ENCODE measurements at places on chromosomes 3 and 15.

- no peak for DNase-seq
These were observed 71.3 kb upstream of the SLCO3A1 start for GRCh38 chr15:91782221-91782620.

DNA sequence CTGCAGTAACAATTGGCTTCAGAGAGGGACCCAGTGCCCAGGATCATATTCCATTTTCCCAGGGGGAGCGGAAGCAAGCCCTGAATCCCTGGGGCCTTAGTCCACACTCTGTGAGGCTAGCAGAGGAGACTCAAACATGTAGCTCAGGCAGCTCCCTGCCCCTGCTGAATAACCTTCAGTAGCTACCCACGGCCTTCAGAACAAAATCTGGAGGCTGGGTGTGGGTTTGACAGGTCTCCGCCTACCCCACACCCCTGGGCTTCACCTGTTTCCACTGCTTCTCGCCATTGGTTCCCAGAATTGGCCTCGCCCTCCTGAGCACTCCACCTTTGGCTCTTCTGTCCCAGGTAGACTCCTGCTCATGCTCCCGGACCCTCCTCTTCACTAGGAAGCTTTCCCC, 93.6 kb upstream of the ATP2B2 start:
- no peak for DNase-seq

DNA sequence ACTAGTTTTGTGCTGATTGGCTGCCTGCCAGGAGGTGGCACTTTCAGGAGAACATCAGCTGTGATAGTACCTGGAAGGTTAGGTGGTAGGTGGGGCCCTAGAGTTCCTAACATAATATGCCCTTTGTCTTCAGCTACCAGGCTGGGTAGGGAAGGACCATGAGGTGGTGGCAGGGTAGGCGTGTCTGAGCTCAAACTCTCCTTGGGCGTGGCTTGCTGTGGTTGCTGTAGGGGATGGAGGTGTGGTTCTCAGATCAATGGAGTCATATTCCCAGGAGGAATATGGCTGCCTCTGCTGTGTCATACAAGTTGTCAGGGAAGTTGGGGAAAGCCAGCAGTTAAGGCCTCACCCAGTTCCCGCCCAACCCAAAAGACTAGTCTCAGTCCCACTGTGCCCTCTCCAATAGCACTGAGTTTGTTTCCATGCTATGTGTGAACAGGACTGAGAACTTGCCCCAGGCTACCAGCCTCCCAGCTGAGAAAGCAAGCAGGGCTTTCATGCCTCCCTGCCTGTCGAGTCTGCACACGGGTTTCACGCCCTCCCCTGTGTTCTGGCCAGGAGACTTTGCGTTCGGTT, 107.7 kb downstream of the CHCHD4 start:
- no peak for DNase-seq

- no peak for DNase-seq
These were observed 41.7 kb downstream of the RASGRP1 start for GRCh38 chr15:38522922-38523321.

DNA sequence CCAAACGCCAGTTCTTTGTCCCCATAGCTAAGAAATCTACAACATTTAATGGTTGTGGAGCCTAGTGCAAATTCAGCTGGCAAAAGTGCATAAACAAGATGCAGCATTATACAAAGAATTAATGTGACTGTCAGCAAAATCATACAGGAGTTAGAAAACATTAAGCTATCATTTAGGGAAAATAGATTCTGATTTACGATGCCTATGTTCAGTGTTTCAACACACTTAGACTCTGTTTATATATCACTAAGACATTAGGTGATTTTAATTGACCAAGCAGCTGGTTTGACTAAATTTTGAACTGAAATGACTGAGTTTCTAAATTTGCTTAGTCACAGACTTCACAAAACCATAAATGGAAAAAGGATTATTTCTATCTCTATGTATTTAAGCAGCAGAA, 1076.8 kb downstream of the TBL1XR1 start:
- no peak for DNase-seq

- peak; percentile 12 for DNase-seq
These were observed 253.9 kb upstream of the RBMS3 start for GRCh38 chr3:29026959-29027358.

- no peak for DNase-seq
These were observed 25.7 kb downstream of the DCLK3 start for GRCh38 chr3:36738702-36739101.

GRCh38 chr3:23601091-23601822, 204.5 kb upstream of the UBE2E1 start:
- no peak for DNase-seq

- peak; percentile 91 for DNase-seq
These were observed at the start of gene U2SURP for GRCh38 chr3:143001369-143002082. TSS of gene U2SURP (plus strand) at chr3:143001570. CDS start at chr3:143001629, 59 bp downstream.

DNA sequence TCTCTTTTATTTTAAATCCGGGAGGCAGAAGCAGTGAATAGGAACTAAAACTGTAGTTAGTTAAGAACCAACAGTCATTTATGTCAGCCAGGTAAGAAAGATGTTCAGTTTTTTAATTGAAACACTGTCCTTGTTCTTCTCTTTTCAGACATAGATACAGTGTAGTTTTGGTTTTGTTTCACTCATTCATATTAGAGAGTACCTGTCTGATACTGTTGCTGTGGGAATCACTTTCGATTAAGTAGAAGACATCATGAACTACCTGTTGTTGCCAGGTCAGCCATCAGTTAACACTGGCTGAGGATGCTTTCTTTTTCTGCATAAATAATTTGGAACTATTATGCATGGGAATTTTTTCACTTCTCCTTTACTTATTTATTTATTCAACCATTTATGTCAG, 700.4 kb downstream of the OTOL1 start:
- DNase-seq = no peak

DNA sequence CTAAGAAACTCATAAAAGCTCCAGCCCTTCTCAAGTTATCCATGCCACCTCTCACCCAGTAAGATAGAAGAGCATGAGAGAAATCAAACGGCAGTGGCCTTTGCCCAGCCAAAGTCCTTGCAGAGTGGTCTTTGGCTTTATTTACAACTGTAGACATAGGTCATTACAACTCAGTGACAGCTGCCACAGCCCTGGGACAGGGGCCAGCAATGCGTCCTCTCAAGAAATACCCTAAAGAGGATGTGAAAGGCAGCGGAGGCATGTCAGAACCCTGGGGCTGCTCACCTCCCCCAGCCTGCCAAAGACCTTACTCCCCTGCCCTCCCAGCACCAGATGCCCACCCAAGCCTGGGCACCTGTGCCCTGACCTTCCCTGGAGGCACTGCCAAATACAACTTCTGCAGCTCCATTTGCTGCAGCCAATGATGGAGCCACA, 6.3 kb downstream of the ACAA1 start:
- no peak for DNase-seq

DNA sequence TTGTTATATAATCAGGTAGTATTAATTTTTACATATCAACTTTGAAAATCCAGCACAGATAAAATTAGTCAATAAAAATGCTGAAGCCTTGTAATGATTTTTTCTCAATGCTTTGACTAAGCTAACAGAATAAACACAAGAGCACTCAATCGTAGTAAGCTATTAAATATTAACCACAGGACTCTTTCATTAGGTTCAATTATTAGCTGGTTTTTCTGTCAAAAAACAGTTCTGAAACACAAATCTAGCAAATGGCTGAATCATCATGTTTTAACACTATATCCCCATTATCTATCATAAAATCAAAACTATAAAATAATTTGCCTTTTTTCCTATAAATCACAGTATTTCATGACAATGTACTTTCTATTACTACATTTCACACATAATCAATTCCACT, 69.6 kb downstream of the PLOD2 start:
- no peak for DNase-seq

- no peak for DNase-seq
These were observed 54.3 kb downstream of the DNAJB8 start for GRCh38 chr3:128412180-128413002.

DNA sequence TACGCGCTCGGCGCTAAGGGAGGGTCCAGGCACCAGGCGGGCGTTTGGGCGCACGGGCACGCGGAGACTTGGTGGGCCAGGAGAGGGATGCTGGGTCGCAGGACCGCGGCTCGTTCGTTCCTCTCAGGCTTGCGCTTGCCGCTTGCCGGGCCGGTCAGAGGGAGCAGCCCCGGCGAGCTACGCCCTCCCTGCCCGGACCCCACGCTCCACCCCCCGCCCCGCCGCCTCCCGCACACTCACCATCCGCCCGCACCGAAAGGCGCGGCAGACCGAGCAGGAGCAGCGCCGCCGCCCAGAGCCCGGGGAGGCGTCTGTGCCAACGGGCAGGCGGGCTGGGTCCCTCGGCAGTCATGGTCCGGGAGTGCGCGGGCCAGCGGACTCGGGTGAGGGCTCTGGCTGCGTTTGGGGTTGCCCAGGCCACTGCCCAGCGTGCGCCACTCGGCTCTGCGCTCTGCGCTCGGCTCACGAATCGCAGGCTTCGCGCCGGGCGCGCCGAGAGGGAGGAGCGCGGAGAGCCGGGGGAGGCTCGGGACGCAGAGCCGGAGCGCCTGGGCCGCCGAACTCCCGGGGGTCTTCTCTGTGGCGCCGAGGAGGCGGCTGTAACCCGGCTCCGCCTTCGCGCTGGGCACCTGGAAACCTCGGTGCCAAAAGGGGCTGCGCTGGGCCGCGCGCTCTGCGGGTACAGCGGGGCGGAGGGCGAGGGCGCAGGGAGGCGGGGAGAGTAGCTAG, at the start of gene SUSD5:
SUSD5 (minus strand) TSS at position 365 of the 729 bp plus-strand sequence; CDS start at position 352, 13 bp downstream.
- peak; percentile 30 for DNase-seq

- no peak for DNase-seq
These were observed 12.7 kb downstream of the PLXND1 start for GRCh38 chr3:129593595-129594339.

- no peak for DNase-seq
These were observed 395.3 kb upstream of the TPRG1 start for GRCh38 chr3:188776447-188776846.

GRCh38 chr3:50154840-50155490, at the start of gene SEMA3F:
TSS of gene SEMA3F (plus strand) at chr3:50155324. CDS start at chr3:50159623, 4,299 bp downstream.
- peak; percentile 75 for DNase-seq

GRCh38 chr15:60793656-60794055, 314.7 kb upstream of the ICE2 start:
- no peak for DNase-seq

DNA sequence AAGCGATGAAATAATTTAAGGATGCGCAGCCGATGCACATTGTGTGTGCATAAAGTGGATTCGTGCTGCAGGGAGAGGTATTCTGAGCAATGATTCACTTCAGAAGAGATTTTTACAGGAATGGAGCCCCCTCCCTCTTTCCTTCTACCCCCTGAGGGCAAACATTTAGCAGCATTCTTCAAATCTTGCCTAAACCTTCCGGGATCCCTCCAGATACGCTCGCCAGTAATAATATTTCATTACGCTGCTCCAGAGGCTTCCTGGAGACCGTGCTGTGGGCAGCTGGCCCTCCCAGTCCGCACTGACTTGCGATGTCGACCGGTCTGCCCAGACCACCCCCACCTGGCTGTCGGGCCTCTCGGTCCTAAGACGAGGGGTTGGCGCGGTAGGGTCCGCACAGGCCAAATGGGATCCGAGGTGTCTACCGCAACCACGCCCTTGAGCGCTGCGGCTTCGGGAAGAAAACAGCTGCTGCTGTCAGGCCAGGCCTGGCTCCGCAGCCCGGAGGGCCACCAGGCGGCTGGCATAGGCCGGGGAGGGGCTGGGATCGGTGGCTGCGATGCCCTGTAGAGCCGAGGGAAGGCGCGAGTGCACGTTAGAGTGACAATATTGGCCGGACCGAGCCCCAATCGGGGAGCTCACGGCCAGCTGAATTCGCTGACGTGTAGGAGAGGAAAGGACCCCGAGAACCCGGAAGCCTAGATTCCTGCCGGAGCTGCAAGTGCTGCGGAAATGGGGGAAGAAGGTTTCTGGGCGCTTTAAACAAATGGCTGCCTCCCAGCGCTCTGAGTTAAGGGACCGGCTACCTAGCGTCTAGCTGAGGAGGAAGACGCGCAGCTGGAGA, 14.3 kb downstream of the ZIC4 start:
- no peak for DNase-seq

DNA sequence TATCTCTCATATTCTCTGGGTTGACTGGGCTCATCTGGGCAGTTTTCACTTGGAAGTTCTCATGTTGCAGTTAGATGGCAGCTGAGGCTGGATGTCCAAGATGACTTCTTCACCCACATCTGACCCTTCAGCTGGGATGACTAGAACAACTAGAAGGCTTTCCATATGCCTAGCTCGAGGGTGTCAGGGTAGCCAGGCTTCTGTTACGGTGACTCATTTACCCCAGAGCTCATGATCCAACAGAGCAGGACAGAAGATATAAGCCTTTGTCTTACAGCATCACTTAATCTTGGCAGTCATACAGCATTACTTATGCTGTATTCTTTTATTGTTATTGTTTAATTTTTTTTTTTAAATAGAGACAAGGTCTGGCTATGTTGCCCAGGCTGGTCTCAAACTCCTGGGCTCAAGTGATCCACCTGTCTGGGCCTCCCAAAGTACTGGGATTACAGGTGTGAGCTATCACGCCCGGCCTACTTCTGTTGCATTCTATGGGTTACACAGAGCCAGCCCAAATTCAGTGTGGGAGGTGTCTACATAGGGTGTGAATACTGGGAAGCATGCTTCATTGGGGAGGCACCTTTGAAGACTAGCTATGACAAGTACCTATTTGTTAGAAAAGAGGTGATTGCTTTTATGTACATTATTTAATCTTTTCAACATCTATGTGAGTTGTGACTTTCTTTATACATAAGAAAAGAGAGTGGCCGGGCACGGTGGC, 10.7 kb downstream of the HMCES start:
- DNase-seq = no peak

DNA sequence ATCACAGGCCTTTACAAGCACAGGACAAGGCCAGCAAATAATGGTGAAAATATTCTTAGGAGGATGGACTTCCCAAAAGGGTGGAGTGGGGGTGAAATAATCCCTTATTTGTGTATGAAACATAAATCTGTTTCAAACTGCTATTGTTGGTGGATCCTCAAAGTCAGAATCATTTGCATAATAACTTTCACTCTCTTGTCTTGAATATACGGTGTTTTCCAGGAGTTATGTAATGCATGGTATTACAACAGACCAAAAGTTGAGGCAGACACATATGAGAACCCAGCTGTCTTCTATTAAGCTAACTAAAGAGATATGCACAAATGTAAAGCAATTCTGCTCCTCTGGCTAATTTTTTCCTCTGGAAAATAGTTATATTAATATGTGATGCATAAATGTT, 57.7 kb downstream of the PRTG start:
- DNase-seq = peak; percentile 39

DNA sequence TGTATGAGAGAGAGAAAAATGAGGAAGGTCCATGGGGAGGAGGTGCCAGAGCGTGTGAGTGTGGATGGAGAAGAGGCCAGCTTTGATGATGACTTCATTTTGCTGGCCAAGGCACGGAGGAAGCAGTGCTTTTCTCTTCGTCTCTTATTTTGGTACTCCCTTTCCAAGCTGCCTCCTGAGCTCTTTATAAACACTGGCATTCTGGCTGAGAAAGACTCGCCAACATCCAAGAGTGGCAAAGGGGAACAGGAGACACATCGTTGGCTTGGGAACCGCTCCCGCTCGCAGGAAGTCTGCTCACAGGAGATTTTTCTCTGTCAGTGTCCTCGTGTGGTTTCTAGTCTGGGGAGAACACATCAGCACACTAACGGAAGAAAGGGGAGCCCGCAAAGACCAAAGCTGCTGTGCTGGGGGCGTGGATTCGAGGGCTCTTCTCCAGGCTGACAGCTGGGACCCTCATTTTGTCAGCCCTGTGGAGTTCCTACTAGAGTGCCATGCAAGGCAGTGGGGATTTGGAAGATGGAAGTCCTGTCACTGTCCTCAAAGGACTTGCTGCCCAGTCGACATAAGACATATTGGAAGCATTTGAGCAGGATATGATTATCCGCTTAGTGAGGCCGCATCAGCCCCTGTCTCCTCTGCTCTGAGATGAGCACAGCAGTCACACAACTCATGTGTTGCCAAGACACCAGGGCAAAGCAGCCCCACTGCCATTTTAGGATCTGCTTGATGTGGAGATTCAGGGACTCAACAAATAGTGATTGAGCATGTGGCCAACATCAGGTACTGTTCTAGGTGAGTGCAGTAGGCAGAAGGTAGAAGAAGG, 8.0 kb upstream of the SEMA4B start:
- DNase-seq = no peak
